Fibroblast of gingiva (primary cell): ENCODE measurements at places on chromosomes 2 and 18.
A peak's percentile ranks its signal among the peaks of the same experiment; 100 is the strongest.

- DNase-seq, result peak; percentile 62
Observed at GRCh38 chr2:10305254-10305635, 2.5 kb downstream of the HPCAL1 start.

GRCh38 chr2:173874003-173874893 is 90.9 kb downstream of the SP3 start:
- DNase-seq, result no peak

GRCh38 chr2:225041207-225041850 is 939 bp downstream of the DOCK10 start:
- DNase-seq, result peak; percentile 62

DNA sequence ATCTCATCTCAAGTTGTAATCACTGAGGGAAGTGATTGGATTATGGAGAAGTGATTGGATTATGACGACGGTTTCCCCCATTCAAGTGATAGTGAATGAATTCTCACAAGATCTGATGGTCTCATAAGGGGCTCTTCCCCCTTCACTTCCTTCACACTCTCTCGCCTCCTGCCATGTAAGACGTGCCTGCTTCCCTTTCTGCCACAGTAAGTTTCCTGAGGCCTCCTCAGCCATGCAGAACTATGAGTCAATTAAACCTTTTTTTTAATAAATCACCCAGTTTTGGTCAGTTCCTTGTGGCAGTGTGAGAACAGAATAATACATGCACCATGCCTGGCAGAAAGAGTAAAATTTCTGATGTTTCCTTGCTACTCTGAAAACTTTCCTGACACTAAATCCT is 36.6 kb downstream of the CEP68 start:
- no peak for DNase-seq

GRCh38 chr2:105262651-105263091 is 21.1 kb downstream of the GPR45 start:
- DNase-seq, result no peak

- no peak for DNase-seq
Observed at GRCh38 chr18:55547705-55548056, 40.3 kb downstream of the TCF4 start.

- peak; percentile 91 for DNase-seq
Observed at GRCh38 chr2:27494284-27494943, 586 bp downstream of the FNDC4 start.

- no peak for DNase-seq
Observed at GRCh38 chr2:185245806-185246205, 492.8 kb upstream of the FSIP2 start.

DNA sequence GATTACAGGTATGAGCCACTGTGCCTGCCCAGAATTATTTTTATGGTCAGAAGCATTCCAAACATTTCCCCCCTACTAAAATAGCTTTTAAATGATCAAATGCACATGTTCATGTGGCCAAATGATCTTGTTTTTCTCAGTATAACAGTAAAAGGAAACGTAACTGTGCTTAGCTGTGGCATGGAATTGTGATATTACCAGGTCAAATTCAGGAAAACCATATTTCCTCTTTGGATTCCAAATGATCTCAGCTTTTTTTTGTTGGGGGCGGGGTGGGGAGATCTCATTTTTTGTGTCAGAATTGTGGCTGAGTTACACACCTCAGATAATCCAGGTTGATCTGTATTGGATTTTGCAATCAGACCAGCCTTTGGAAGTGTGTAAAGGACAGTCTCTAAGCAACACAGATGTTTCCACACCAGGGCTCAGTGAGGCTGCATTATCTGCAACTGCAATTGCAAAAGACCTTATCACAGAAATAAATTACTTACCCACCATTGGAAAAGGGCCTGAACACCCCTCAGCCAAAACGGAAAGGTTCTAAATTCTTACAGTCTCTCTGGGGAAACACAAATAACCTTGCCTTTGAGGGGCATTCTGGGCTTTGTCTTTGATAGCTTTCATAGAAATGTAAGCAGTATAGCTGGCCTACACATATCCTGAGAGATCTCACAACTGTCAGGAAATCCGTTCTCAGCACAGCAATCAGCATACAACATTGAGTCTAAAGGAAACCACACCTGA is 8.4 kb downstream of the CASP10 start:
- DNase-seq, result no peak

DNA sequence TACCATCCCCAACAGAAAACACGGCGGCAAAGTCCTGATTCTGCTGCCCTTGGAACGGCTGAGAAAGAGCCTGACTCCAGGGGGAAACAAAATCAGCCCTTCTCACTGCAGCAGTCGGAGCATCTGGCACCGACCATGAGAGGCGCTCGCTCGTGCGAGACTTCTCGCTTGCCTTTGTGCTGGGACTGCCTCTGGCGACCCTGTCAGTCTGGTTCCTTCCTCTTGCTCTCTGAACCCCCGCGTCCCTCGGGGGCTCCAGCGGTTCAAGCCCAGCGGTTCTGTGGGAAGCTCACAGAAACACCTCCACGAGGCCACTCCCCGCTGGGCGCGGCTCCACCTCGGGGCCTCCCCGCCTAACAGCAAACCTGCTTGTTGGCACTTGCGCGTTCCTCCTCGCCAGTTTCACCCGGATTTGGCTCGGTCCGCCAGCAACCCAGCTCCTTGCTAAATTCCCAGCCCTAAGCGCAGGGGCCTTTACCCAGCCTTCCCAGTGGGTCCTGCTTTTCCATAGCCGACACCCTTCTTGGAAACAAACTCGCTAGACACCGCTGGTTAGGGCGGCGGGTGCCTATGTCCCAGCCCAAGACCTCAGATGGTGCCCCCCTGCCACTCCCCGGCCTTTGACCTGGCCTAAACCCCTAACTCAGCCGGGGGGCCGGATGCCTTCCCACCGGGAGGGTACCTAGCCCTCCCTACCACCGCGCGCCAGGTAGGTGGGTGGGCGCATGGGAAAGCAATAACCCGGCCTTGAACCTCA is 2.2 kb downstream of the RND3 start:
- peak; percentile 70 for DNase-seq

GRCh38 chr2:204574486-204574885 is 29.2 kb downstream of the PARD3B start:
- no peak for DNase-seq

DNA sequence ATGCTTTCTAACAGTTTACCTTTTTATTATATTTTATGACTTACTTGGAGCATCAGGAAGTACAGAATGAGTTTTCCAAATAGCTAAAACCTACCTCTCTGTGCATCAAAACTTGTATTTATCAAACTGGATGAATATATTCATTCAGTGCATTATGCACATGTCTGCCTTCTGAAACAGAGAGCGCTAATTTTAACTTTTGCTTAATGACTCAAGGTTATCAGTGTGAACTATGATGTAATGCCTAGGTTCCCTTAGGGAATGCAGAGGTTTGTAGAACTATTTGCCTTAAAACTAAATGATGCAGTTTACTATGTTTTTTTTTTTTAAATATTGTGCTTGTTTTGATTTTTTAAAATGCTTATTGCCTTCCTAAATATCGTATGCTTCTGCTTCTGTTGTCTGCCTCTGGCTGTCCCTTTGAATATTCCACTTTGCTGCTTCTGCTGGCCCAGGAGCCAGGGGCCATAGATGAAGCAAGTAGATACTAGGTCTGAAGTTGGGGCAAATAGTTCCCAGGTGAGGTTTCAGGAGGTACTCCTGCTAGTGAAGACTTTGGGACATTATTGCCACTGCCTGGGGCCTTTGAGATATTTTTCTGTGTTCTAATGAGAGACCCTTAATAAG is 16.5 kb downstream of the TMEM178A start:
- DNase-seq, result no peak

- DNase-seq, result peak; percentile 58
Observed at GRCh38 chr2:241558532-241559322, at the start of gene BOK. Gene BOK (plus strand): TSS chr2:241558745. CDS start chr2:241559484, 739 bp downstream.

DNA sequence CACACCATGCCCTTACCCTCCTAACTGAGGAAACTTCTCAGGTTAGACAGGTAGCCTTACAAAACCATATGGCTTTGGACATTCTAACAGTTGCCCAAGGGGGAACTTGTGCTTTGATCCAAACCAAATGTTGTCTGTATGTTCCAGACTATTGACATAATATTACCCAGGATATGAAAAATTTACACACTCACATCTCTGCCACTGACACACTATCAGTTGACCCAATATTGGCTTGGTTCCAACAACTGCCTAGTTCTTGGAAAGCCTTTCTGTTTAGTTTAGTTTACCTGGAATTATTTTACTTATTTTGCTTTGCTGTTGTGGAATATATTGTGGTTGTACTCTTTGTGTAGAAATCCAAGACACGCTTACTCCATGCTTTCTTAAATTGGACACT is 178.4 kb downstream of the RNF152 start:
- no peak for DNase-seq

DNA sequence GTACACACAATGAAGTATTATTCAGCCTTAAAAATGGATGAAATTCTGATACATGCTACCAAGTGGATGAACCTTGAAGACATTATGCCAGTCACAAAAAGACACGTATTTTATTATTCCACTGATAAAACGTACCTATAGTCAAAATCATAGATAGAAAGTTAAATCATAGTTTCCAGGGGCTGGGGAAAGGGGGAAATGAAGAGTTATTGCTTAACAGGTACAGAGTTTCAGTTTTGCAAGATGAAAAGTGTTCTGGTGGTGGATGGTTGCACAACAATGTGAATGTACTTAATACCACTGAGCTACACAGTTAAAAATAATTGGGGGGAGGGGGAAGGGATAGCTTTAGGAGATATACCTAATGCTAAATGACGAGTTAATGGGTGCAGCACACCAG is 279.0 kb upstream of the STON1 start:
- peak; percentile 70 for DNase-seq

GRCh38 chr2:20576598-20577115 is 74.2 kb downstream of the HS1BP3 start:
- DNase-seq, result no peak

DNA sequence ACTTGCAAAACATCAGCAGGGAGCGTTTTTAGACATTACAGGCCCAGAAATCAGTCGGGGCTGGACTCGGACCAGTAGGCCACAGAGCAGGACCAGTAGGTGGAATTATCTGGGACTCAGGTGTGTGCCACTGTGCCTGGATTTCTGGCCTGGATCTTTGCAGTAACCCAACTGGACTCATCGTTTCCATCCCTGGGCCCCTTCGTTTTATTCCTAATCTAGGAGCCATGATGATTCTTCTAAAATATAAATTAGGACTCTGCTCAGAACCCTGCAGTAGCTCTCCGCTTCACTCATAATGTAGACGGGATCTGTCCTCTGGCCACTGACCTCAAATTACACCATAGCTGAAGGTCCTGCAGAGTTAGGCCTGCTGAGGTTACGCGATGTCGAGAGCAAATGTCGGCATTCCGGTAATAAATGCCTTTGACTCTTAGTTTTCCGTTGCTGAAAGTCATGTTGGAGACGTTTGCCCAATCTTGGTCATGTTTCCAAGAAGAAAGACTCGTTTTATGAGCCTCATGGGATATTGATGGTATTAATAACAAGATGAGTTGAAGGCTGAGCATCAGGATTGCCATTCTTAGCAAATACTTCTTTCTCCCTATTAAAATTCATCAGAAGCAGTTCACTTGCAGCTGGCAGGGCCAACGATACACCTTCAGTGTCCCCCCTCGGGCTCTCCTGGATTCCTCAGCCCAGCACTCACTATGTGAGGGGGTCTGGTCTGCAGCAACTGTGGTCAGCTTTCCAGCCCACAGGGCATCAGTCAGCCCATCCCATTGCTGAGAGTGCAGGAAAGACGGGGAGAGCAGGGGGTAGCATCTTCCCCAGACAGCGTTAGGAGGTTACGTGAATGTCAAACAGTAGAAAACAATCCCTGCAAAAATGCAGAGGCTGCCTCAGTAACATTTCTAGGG is 39.9 kb upstream of the KLF11 start:
- no peak for DNase-seq

- no peak for DNase-seq
Observed at GRCh38 chr2:178005756-178006155, 66.8 kb downstream of the PDE11A start.

GRCh38 chr2:228846161-228846560 is 424.9 kb downstream of the PID1 start:
- peak; percentile 53 for DNase-seq

DNA sequence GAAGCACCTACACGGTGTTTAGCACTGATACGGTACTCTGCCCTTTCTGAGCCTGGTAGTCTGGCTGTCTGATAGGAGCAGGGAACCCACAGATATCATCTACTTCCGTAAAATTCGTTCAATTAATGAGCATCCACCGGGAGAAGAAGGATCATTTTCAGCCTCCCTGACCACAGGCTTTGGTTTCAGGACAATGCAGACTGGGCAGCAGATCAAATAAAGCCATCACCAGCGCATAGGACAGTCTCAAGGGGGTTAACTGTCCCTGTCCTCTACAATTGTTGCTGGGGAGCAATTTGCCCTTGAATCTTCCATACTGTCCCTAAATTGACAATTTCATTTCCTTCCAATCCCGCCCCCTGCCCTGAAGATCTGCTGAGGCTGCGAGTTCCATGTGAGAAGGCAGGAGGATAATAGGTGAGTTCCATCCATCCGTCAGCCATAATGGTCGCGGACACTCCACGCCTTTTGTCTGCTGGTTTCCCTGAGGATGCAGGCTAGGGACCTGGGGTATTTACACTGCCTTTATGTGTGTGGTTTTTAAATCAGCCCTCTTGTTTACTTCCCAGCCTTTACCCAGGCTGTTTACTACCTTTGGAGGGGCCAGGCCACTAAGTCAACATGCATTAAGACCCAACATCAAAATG is 110.0 kb downstream of the MYCN start:
- no peak for DNase-seq

GRCh38 chr2:215921895-215922294 is 91.5 kb downstream of the MREG start:
- DNase-seq, result peak; percentile 87
